Astrocyte of the cerebellum (primary cell): ENCODE measurements at places on chromosomes 4 and X.
A peak's percentile ranks its signal among the peaks of the same experiment; 100 is the strongest.

GRCh38 chr4:8543623-8544022 is 36.6 kb upstream of the GPR78 start:
- DNase-seq = no peak

DNA sequence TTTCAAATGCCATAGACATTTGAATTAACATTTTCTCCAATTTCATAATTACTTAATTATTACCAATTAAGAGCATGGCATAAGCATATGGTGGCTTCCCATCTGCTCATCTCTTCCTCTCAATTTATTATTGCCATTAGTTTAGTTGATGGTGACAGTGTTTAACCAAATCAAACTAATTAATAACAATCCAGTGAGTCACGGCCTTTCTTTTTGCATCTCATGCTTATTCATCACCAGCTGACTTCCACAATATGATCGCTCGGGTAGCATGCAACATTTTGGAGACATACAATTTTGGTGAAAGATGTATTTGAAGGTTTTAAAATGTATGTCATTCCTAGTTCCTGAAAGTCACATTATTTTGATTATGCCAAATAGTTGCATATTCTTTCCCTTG is 172.8 kb upstream of the TACR3 start:
- no peak for DNase-seq

- no peak for DNase-seq
Measured at GRCh38 chr4:151266497-151266896, 10.5 kb upstream of the PRSS48 start.

- no peak for DNase-seq
Measured at GRCh38 chr4:162685410-162685809, 481.3 kb downstream of the NAF1 start.

DNA sequence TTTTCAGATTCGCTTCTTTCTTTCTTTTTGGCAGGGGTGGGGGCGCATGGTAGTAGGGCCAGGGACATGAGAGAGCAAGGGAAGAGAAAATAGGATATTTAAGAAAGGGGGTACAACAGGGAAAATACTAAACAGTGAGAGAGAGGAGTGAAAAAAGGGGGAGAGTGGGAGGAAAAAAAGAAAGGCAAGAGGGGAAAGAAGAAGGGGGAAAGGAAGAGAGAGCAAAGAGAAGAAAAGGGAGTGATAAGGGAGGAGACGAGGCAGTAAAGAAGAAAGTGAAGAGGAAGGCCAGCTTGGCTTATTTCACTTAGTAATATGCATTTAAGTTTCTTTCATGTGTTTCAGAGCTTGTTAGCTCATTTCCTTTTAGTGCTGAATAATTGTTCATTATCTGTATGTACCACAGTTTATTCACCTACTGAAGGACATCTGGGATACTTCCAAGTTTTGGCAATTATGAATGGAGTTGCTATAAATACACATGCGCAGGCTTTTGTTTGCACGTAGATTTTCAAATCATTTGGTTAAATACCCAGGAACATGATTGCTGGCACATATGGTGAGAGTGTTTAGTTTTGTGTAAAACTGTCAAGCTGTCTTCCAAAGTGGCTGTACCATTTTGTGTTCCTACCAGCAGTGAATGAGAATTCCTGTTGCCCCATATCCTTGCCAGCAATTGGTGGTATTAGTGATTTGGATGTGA is 37.3 kb downstream of the CASP6 start:
- DNase-seq = no peak

DNA sequence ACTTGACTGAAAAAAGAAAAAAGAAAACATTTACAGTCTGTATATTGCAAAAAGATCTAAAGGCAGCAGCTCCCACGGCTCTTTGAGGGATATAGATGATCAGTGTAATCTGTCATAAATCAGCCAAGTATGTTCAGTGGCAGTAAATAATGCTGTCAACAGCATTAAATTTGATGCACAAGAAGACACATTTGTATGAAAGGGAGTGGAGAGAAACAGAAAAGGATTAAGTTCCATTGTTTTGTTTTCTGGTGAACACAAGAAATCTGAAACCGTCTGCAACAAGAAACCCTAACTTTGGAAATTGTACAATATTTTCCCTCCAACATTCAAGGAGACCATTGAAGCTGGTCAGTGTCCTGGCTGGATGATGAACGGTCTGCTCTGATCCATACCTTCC is 27.6 kb upstream of the C1QTNF7 start:
- no peak for DNase-seq

GRCh38 chrX:39721566-39722279 is 376.0 kb downstream of the BCOR start:
- peak; percentile 62 for DNase-seq

DNA sequence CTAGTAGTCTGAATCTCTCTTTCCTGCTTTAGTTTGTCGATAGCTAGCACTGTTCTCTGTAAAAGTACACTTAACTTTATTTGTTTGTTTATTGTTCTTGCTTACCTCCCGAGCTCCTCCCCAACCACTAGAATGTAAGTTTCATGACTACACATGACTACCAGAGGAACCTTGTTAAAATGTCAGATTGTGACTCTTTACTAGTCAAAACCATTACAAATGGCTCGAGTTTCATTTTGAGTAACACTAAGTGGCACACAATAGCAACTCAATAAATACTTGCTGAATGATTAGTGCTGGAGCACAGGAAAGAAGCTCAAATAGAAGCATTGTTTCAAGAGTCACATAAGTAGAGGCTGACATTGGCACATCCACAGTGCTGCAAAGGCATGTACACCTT is 116.1 kb downstream of the MAPK10 start:
- DNase-seq = no peak

GRCh38 chrX:119728487-119728886 is 29.9 kb upstream of the SOWAHD start:
- DNase-seq = no peak

GRCh38 chrX:6187256-6187655 is 41.4 kb downstream of the NLGN4X start:
- no peak for DNase-seq

GRCh38 chrX:54043541-54044125 is 640 bp downstream of the PHF8 start:
- DNase-seq = no peak
